Stimulated activated CD8-positive, alpha-beta memory T cell treated with anti-CD3 and anti-CD28 coated beads, Interleukin-7, amount 100 ng/mL, for 1 hour (primary cell): ENCODE measurements at places on chromosomes 6 and 20.

DNA sequence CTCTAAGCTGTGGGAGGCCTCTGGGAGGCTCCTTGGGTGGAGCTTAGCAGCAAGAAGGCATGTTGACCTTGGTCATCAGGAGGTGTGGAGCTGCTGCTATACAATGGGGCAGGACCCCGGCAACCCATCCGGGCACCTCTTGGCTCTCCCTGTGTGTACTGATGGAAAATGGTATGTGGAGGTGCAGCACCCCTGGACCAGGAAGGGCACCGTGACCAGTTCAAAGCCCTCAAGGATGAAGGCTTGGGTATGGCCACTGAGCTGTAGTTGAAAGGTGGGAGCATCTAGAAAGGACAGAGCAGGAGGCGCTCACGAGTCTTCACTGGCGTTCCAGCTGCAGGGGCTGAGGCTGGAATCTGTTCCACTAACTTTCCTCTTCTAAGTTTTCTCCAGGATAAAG lies 6.7 kb upstream of the IRF4 start:
- DNase-seq = no peak

DNA sequence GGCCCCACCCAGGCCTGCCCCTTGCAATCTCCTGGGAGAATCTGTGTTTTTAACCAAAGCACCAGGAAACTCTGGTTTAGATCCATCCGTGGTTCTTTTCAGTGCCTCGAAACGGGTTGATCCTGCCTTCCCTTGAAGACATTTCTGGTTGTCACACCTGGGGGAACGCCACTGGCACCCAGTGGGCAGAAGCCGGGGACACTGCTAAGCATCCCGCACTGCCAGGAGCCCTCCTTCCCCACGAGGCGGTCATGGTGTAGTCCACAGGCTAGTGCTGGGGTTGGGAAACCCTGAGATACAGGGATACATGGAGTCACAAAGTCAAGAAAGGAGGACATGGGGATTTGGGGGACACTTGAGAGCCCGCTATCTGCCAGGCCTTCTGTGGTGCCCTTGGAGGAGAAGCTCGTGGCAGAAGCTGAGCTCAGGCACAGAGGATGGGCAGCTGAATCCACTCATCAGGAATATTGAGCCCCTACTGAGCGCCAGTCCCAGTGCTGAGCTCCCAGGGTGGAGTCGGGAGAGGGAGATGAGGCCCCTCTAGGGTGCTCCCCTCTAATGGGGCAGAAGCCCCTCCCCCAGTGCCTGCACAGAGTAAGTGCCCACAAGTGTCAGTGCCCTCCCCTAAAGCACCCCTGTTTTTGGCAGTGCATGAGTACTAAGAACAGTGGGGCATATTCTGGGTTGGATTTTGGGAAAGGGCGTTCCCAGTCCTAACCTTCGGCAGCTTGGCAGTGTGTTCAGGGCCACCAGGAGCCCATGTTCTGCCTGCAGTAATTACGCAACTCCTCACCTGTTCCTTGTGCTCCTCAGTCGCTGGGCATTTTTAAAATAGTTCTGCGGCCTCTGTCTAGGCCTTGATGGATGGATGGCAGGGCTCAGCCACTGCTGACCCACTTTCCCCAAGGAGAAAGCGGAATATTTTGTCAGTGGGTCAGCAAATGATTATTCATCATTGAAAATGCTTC lies 25.6 kb upstream of the PHACTR3 start:
- DNase-seq = no peak

DNA sequence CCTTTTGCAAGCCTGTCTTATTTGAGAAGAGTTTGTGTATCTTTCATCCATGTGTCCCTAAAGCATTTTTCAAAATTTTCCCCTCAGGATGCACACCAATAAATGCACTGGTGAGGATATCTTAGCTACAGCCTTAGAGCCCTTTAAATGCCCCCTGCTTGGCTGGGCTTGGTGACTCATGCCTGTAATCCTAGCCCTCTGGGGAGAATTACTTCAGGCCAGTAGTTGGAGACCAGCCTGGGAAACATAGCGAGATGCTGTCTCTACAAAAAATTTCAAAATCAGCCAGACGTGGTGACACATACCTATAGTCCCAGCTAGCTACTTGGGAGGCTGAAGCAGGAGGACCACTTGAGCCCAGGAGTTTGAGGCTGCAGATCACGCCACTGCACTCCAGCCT lies 33.8 kb upstream of the PLCB4 start:
- no peak for DNase-seq

DNA sequence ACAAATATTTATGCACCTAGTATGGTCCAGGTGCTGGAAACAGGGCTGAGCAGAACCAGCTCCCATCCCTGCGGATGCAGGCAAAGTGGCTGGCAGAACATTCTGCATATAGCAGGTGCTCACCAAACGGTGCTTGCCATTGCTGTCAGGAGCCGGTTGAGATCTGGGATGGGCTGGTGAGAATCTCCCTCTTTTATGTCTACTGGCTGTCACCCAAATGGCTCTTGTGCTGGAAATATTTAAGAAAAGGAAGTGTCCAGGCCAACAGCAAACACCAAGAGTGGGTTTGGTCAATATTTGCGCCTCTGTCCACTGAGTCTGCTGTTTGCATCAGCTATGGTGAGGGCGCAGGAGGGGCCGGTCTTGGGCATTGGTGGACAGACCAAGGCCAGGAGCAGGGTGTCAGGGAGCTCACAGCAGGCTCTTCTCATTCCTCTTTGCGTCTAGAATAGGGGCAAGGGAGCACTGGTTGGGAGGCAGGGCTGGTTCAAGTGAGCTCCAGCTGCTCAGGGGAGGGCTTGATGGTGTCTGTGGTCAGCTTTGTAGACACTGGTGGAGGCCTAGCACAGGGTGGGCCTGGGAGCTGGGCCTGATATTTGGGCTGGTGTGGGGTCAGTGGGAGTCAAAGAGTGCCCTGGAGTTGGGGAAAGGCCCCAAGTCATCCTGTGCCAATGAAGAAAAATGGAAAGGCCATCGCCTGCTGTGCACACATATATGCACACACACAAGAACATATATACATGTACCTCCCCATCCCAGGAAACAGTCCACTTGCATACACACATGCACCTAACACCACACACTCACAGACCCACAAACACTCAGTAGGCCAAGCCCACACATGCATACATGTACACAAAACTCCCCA lies 1.4 kb upstream of the BPIFB2 start:
- DNase-seq = no peak

DNA sequence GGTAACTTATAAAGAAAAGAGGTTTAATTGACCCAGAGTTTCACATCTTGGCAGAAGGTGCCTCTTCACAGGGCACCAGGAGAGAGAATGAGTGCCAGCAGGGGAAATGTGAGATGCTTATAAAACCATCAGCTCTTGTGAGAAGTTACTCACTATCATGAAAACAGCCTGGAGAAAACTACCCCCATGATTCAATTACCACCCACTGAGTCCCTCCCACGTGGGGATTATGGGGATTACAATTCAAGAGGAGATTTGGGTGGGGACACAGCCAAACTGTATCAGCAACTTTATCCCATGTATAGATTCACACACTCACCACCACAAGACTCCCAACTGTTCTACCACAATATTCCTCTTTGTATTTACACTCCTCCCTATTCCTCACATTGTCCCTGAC lies 10.6 kb downstream of the PDSS2 start:
- DNase-seq = no peak

GRCh38 chr6:43707767-43708166 lies 20.2 kb upstream of the MRPS18A start:
- no peak for DNase-seq

DNA sequence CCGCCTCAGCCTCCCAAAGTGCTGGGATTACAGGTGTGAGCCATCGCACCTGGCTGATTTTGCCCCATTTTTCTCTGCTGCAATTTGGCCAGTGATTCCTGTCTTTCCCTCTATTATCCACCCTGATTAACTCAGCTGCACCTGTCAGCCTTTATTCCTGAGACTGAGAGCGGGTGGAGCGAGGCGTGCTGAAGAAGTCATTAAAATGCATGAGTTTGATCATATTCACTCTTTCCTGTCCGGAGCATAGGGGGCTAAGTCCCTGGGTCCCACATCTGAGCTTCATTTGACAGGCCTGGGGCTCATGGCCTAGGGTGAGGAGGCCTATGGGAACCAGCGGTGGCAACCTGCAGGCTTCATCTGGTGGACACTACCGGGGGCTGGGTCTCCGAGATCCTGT lies 25.7 kb upstream of the CTNNBL1 start:
- no peak for DNase-seq

- no peak for DNase-seq
These were observed 66.1 kb downstream of the CD24 start for GRCh38 chr6:106908386-106908840.

- DNase-seq = no peak
These were observed 116.5 kb upstream of the EDN1 start for GRCh38 chr6:12173661-12174060.

- no peak for DNase-seq
These were observed 32.3 kb downstream of the CD2AP start for GRCh38 chr6:47509937-47510336.

- no peak for DNase-seq
These were observed 61.1 kb upstream of the CCN6 start for GRCh38 chr6:111992851-111993250.

- DNase-seq = no peak
These were observed 634.6 kb downstream of the PRKN start for GRCh38 chr6:162092816-162093502.

DNA sequence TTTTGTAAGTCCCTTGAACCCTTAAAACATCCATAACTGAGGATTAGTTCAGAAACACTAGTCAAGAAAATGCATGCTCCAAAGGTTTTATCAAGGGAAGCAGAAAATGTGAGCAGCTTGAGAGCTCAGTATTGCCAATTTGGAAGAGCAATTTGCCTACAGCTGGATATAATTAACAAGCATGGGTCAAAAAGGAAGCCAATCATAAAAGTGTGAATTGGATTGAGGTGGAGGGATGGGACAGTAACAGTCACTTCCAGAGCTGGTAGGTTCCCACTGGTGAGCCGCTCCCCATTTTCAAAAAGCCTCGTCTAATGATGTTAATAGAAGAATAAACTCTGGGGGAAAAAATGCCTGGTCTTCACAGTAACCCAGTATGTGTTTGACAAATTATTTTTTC lies 5.0 kb upstream of the PTPRK start:
- DNase-seq = no peak

- DNase-seq = no peak
These were observed 128.4 kb upstream of the COL21A1 start for GRCh38 chr6:56375806-56376205.

GRCh38 chr6:13400772-13401171 lies 72.4 kb upstream of the TBC1D7 start:
- no peak for DNase-seq

DNA sequence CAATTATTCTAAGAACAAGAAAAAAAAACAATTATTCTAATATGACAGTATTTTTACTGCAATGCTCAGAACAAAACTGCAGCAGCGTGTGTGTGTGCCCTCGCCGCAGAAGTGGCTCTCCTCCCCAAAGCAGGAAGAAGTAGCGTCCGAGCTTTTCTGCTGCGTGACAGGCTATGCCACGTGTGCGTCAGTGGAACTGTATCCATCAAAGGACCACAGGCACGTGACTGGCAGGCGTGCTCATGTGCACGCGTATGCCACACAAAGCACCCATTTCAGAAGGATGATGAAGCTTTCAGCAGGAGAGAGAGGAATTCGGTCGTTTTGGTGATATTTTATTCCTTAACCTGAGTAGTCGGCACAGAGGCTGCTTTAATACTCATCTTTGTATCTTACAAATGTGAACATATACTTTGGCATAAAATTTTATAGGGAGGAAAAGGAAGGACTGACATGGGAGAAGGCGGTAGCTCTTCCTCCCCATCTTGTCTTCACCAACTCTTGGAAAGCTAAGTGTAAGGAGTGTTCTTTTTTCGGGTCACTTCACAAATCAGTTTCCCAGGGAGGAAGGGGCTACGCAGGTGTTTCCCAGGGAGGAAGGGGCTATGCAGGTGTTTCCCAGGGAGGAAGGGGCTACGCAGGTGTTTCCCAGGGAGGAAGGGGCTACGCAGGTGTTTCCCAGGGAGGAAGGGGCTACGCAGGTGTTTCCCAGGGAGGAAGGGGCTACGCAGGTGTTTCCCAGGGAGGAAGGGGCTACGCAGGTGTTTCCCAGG lies 3.4 kb downstream of the TCFL5 start:
- no peak for DNase-seq

GRCh38 chr6:139475241-139475640 lies 100.8 kb upstream of the CITED2 start:
- DNase-seq = no peak

DNA sequence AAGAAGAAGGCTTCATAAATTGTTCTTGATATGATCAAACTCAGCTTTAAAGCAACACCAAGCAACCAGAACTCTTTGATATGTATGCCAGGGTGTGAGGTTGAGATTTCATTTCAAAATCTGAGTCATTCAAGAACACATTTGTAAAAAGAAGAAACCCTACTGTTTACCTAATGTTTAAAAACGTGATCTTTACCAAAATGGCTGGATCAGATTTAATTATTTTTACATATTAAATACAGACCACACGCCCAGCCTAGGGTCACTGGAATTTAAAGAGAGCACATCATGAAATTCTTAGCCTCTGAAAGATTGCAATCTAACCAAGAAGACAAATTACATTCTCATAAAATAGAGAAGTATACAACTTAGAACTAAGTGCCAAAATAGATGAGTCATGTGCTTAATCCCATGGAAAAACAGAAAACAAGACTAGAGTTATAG lies 206.8 kb upstream of the SMLR1 start:
- DNase-seq = no peak

- DNase-seq = no peak
These were observed 658 bp downstream of the HTR1B start for GRCh38 chr6:77462359-77463307.

- no peak for DNase-seq
These were observed 90.9 kb downstream of the CRYBG1 start for GRCh38 chr6:106451439-106451838.

GRCh38 chr20:40532103-40532502 lies 156.9 kb downstream of the MAFB start:
- DNase-seq = no peak

DNA sequence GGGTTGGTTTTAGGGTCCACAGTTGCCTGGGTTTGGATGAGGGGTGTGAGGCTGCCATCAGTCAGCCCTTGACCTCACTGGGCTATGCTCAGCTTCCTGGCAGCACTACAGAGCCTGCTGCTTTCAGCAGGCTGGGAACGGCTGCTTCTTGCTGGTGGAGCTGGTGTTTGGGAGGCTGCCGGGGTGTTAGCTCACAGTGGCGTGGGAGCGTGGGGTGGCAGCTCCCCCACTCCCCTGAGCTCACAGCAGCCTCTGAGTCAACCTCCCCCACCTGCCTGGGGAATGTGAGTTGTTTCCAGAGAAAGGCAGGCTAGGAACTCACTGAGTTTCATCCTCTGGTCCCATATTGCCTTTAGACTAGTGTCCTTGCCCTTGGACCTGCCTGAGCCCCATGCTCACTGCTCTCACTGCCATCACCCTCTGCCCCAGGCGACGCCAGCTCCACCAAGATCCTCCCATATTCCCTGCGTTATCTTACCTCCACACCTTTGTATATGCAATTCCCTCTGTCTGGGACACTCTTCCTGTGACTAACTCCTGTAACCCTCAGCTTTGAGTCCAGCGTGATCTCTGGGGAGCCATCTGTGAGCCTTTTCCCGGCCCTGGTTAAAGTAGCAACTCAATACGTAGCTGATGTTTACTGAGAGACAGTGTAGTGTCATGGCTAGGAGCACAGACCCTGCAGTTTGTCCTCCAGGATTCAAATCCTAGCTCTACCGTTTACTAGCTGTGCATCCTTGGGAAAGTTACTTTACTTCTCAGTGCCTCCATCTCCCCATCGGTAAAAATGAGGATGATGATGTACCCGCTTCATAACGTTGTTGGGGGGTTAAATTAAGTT lies 34.8 kb downstream of the PPP1R16B start:
- DNase-seq = no peak
